GM12878 (cell line): ENCODE measurements at places on chromosomes 2 and 18.

DNA sequence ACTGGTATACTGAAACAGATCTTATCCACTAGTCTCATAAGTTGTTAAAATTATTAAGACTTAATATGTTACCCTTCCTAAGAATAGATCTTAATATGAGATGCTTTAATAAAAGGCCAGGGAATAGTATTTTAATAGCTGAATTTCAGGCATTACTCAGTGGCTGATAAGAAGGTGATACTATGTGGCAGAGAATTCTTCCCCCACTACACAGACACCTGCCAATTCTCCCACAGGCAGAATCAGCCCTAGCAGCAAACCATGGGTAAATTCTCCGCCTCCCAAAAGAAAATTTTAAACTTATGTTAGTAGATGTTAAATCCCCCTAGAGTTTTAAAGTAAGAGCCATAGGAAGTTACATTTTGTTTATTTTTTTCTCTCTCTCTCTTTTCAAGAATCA is 888.8 kb downstream of the LRP1B start:
- H3K27ac ChIP-seq: no peak overlapping the region
- no peaks in the 10 kb centered on the region for H3K4me1 ChIP-seq
- no peaks in the 10 kb centered on the region for H3K36me3 ChIP-seq
- no peak overlapping the region for H3K4me3 ChIP-seq

DNA sequence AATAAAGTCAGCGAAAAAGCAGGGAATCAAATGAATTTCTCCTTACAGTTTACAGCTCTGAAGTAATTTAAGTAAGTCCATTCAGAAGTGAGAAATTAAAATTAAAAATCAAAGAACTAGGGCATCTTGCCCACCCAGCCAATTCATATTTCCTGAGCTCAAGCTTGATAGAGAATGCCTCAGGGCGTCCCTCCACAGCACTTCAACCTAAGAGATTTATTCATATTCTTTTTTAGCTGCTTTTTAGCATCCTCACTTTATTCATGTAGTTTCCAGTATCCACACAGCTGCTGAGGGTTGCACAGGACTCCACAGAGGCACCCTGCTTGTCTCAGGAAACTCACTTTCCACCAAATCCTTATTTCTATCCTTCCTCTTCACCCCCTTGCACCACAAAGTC is 900.3 kb downstream of the BCL11A start:
- H3K4me1 ChIP-seq: no peaks in the 10 kb centered on the region
- no peak overlapping the region for H3K4me3 ChIP-seq
- H3K27me3 ChIP-seq: no peaks in the 10 kb centered on the region
- no peak for DNase-seq
- no peaks in the 10 kb centered on the region for H3K36me3 ChIP-seq

- H3K4me1 ChIP-seq: no peaks in the 10 kb centered on the region
- no peaks in the 10 kb centered on the region for H3K27me3 ChIP-seq
Observed at GRCh38 chr18:74745633-74746403, 148.1 kb downstream of the ZNF407 start.

DNA sequence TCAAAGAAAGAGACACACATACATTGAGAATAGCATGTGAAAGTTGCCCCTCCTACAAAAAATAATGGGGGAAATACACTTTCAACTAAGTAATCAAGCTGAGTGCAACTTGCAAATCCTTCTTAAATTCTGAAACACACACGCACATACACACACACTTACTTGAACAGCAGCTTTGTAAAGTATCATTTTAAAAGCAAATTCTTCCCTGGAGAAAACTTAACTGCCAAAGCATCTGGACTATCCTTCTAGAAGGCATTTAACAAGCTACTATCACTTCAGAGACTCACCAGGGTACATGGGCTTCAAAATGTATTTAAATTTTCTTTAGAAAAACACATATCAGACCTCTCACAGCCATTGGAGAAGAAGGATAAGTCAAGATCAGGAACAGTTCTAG is 15.3 kb downstream of the GAREM1 start:
- H3K27ac ChIP-seq: no peak overlapping the region
- no peaks in the 10 kb centered on the region for H3K4me1 ChIP-seq
- DNase-seq: no peak
- H3K4me3 ChIP-seq: no peak overlapping the region

DNA sequence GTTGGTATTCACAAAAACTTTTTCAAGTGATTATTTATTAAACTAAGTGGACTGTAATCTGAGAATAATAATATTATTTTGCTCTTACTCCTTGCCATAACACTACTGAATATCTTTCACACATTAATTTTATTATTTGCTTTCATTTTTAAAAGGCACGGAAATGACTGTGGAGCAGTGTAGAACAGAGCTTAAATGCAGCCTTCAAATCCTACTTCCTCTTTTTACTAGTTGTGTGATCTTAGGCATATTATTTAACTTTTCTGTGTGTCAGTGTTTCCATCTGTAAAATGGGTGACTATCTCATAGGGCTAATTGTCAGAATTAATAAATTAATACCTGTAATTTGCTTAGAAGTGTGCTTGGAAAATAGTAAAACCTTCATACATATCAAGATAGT is 55.5 kb upstream of the SLC8A1 start:
- no peaks in the 10 kb centered on the region for H3K27me3 ChIP-seq
- H3K4me3 ChIP-seq: no peak overlapping the region
- H3K36me3 ChIP-seq: no peaks in the 10 kb centered on the region
- no peaks in the 10 kb centered on the region for H3K4me1 ChIP-seq
- no peak overlapping the region for H3K27ac ChIP-seq

DNA sequence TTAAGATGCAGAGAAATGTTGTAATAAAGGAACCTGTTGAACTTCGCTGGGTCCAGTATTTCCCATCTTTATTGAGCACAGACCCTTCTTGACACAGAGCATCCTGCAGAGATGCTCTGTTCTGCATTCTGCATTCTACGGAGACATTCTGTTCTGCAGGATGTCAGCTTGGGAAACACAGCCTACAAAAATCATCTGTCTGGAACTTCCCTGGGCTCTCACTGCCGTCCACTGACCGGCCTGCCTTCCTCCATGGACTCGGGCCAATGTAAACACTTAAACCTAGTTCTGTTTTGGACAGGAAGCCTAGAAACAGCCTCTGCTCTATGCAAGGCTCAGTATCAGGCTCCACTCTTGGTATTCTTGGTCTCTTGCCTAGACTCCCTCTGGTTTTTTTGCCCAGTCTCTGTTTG is 90.0 kb upstream of the PPP1CB start:
- H3K4me3 ChIP-seq: no peak overlapping the region
- H3K27me3 ChIP-seq: no peaks in the 10 kb centered on the region
- H3K36me3 ChIP-seq: no peaks in the 10 kb centered on the region
- no peaks in the 10 kb centered on the region for H3K4me1 ChIP-seq
- H3K27ac ChIP-seq: no peak overlapping the region

DNA sequence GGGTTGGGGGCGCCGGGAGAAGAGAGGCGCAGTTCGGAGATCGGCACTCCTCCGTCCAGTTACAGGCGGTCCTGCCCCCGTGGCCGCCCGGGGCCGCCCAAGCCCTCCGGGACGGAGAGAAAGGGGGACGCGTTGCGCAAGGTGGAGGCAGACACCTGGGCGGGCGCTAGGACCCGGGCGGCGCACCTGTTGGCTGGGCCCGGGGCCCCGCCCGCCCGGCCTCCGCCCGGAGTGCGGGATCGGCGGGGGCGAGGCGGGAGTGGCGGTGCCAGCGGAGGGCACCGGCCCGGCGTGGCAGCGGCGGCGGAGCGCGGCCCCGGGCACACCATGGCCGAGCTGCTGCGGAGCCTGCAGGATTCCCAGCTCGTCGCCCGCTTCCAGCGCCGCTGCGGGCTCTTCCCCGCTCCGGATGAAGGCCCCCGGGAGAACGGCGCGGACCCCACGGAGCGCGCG is at the start of gene SGPP2:
Gene SGPP2, plus strand, starts transcription at position 268 of the 453 bp plus-strand sequence. Its CDS starts 60 bp downstream, at position 328.
- peaks cover 29% of the 10 kb centered on the region for H3K4me1 ChIP-seq
- H3K27ac ChIP-seq: peak within 1 kb of the TSS; percentile 79
- no peaks in the 10 kb centered on the region for H3K27me3 ChIP-seq
- H3K4me3 ChIP-seq: peak within 1 kb of the TSS; percentile 73

- no peak for DNase-seq
- peaks cover 5% of the 10 kb centered on the region for H3K4me1 ChIP-seq
- no peak overlapping the region for H3K27ac ChIP-seq
- no peaks in the 10 kb centered on the region; the same call in 1 of the 2 replicates for H3K36me3 ChIP-seq
Observed at GRCh38 chr18:75230163-75231052, 19.8 kb downstream of the TSHZ1 start.

DNA sequence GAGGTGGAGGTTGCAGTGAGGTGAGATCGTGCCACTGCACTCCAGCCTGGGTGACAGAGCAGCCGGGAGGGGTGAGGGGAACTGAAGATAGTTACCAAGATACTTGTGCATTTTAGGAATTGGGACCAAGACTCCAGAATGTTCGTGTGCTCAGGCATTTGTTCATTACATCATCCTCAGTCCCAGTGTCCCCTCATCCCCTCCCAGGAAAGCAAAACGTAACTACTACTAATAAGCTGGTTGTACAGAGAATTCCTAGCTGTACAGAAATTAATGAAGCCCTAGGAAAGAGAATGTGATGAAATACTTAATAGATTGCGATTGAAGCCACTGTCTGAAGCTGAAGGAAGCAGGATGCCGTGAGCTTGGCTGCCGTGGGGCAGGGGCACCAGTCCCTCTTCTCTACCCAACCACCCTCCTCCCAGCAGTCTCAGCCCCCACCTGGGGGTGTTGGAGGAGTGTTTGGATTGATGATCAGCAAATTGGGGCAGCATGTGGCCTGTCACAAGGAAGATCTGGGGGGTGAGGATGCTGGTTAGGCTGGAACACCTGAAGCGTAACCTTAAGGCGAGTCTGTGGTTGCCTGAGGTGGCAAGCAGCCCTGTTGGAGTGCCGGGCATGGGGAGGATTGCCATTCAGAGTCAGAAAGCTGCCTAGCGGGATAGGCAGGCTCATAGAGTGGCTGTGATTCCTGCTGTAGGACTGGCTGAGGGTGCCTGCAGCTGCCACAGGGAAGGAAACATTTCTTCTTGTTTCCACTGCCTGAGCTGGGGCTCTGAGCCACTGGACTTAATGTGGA is 140.9 kb downstream of the SH3RF3 start:
- no peaks in the 10 kb centered on the region for H3K27me3 ChIP-seq
- DNase-seq: no peak
- no peaks in the 10 kb centered on the region for H3K4me1 ChIP-seq
- H3K27ac ChIP-seq: no peak overlapping the region
- no peaks in the 10 kb centered on the region for H3K36me3 ChIP-seq

GRCh38 chr18:12092398-12093229 is 1.0 kb upstream of the ANKRD62 start:
- no peaks in the 10 kb centered on the region for H3K4me1 ChIP-seq
- H3K4me3 ChIP-seq: no peak overlapping the region
- H3K27me3 ChIP-seq: no peaks in the 10 kb centered on the region
- H3K36me3 ChIP-seq: no peaks in the 10 kb centered on the region
- H3K27ac ChIP-seq: no peak overlapping the region

GRCh38 chr2:41521211-41521610 is 526.6 kb upstream of the PKDCC start:
- no peak for DNase-seq
- H3K36me3 ChIP-seq: no peaks in the 10 kb centered on the region
- no peaks in the 10 kb centered on the region for H3K27me3 ChIP-seq
- no peaks in the 10 kb centered on the region for H3K4me1 ChIP-seq
- H3K27ac ChIP-seq: no peak overlapping the region

GRCh38 chr2:168912901-168913369 is 11.8 kb downstream of the G6PC2 start:
- no peak for DNase-seq
- no peaks in the 10 kb centered on the region for H3K4me1 ChIP-seq
- peaks cover 5% of the 10 kb centered on the region for H3K27me3 ChIP-seq
- H3K36me3 ChIP-seq: no peaks in the 10 kb centered on the region

- H3K27me3 ChIP-seq: no peaks in the 10 kb centered on the region
- no peak overlapping the region for H3K4me3 ChIP-seq
- no peak for DNase-seq
- peaks cover 24% of the 10 kb centered on the region for H3K4me1 ChIP-seq
Observed at GRCh38 chr2:234487356-234487755, 9.5 kb downstream of the ARL4C start.

DNA sequence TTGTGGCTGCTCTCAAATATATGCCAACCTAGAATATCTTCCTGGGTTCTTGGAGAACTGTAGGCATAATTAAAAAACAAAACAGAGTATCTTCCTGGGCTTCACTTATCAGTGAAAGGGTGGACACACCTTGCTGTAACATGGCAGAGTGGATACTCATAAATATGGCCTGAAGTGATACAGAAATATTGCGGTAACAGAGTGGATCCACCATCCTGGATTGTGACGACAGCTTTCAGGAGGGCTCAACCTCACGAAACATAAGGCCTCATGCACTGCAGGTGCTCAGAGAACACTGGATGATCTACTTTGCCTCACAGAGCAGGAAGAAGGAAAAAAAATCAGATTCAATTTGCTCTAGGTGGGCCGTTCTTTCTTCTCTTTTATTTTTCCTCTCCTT is 336.0 kb downstream of the NBAS start:
- no peak overlapping the region for H3K27ac ChIP-seq
- H3K4me1 ChIP-seq: no peaks in the 10 kb centered on the region
- H3K36me3 ChIP-seq: no peaks in the 10 kb centered on the region

- H3K36me3 ChIP-seq: no peaks in the 10 kb centered on the region
- DNase-seq: peak; percentile 47
- H3K4me3 ChIP-seq: no peak overlapping the region
- no peak overlapping the region for H3K27ac ChIP-seq
- peaks cover 5% of the 10 kb centered on the region for H3K4me1 ChIP-seq
Observed at GRCh38 chr2:110820128-110820527, 87.8 kb downstream of the ACOXL start.

DNA sequence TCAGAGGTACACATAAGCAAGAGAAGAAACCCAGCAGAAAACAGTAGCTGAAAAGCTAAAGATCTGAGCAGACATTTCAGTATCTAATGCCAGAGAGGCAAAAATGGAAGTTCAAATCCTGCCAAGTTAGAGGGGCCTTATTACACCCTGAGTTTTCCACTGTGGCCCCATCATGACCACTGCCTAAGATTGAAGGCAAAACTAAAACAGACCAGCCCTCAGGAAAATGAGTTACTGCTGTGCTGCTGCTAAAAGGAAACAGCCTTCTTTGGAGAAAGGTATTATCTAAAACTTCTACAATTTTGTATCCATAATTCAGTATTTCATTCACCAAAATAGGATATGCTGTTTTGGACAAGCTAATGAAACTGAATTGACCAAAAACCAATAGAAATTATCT is 16.8 kb downstream of the PPP1CB start:
- H3K27me3 ChIP-seq: no peaks in the 10 kb centered on the region
- H3K36me3 ChIP-seq: no peaks in the 10 kb centered on the region; the same call in 1 of the 2 replicates
- no peak overlapping the region for H3K4me3 ChIP-seq
- DNase-seq: no peak
- no peak overlapping the region for H3K27ac ChIP-seq

DNA sequence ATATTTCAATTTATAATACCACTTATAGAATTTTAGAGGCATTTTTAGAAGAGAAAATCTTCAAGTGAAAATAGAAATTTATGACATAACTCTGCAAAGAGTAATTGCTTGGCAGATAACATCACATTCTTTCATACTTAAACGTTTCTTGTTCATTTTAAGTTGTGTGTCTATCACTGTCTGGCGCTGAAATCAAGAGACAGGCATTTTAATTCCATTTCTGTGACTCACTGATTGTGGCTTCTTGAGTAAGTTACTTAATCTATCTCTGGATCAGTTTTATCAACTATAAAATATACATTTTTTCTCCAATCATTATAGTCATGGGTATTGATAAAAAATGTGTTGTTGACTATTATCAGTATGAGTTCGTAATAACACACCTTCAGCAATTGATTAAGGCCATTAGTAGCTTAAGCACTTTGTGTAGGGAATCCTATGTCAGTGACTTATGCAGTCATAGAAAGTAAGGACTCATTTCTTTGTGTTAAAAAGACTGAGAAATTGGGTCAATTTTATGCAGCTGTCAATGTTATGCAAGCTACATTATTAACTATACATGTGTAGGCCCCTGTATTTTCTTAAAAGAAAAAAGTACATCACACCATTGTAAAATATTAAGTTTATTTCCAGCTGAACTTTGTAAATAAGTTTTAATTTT is 497.3 kb downstream of the CCDC85A start:
- no peak overlapping the region for H3K4me3 ChIP-seq
- H3K27me3 ChIP-seq: no peaks in the 10 kb centered on the region
- no peaks in the 10 kb centered on the region for H3K36me3 ChIP-seq
- no peak for DNase-seq
